Lower leg skin (tissue), 4 donors: ENCODE measurements at places on chromosomes 7 and 10. TPM values are rescaled to one million over a fixed set of nuclear protein-coding genes. Genes with fewer than 3 reads are reported as not detected.

- no peak for DNase-seq
These were observed 861 bp downstream of the NRBF2 start for GRCh38 chr10:63133821-63134557.

DNA sequence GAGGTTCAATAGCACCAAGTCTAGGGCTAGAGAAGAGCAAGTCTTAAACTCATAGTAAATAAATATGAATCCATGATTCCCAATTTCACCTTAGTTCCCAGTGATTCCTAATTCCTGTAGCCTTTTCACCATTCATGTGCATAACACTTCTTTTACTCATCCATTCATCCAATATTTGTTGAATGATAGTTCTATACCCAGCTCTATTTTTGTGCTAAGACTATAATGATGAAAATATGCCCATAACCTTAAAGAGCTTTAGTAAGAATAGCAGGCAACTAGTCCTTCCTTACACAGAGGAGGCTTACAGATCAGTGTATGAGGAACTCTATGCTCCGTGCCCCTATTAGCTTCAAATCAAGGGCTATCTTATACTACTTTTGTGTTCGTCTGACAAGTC, 280.2 kb upstream of the CHRM2 start:
- no peak for DNase-seq

GRCh38 chr7:33761449-33762080, 143.8 kb upstream of the BMPER start:
- DNase-seq: no peak

- no peak for DNase-seq
These were observed 46.1 kb upstream of the ZMIZ1 start for GRCh38 chr10:79022565-79023230.

DNA sequence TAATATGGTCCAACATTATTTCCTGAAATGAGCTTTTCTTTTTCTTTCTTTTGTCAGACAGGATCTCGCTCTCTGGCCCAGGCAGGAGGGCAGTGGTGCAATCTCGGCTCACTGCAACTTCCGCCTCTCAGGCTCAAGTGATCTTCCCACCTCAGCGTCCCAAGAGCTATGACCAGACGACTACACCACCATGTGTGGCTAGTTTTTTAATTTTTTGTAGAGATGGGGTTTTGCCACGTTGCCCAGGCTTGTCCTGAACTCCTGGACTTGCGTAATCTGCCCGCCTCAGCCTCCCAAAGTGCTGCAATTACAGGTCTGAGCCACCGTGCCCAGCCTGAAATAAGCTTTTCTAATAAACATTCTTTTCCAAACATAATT, 48.6 kb downstream of the CUL2 start:
- DNase-seq: no peak

DNA sequence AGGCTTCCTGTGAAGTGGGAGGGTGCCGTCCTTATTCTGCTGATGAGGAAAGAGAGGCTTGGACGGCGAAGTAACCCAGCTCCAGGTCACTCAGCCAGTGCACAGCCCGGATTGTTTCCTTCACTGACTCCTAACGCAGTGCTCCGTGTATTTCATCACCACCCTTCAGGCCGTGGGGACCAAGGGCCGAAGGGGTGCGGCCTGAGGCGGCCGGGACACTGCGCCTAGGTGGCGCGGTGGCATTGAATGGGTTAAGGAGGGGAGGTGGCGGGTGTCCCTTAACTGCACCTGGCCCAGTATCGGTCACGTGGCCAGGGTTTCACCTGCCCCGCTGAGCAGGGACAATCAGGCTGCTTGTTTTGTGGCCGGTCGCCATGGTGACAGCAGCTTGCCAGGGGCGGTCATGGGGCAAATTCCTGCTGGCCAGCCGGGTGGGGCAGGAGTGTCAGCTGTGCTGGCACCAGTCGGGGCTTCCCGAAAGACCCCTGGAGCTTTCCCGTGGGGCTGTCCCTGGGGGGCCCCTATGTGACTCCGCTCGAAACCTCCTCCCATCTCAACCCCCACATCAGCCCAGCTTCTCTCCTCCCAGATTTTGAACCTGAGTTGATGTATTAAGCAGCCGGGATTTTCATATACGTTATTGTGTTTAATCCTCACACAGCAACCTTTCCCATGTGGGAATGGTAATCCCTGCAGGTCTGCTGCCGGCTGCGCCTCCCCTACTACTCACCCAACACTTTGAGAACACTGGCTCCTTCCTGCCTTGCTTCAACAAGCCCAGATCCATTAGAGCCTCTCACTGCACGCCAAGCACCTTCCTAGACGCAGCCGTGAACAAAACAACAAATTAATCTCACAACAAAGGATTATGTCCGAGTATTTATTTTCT, 4.4 kb upstream of the ABHD11 start:
- DNase-seq: peak; percentile 92

- DNase-seq: no peak
These were observed 32.9 kb upstream of the BPGM start for GRCh38 chr7:134613623-134614347.

DNA sequence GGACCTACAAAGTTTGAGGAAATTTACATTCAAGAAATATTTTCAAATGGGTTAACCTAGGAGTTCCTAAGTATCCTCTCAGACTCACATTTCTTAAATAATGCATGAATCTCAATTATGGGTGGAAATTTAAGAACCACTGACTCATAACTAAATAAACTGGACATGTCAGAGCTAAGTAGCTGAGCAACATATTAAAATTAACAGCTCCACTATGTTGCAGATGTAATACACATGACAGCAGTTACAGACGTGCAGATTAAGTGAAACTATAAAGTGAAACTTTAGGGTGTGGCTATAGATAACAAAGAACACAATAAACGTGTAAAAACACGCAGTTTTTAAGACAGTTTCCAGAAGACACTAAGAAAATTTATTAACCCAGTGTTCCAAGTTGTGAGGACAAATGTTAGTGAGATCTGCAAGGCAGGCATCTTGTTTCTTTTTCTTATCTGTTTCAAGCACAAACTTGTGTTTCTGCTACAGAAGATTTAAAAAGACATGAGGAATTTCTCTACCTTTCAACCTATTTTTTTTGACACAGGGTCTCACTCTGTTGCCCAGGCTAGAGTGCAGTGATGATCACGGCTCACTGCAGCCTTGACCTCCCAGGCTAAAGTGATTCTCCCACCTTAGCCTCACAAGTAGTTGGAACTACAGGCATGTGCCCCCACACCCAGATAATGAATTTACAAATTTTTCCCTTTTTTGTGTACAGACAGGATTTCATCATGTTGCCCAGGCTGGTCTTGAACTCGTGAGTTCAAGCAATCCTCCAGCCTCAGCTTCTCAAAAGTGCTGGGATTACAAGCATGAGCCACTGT, 25.3 kb downstream of the DNMBP start:
- DNase-seq: no peak

GRCh38 chr7:55026086-55026790, 7.4 kb downstream of the EGFR start:
- no peak for DNase-seq

- DNase-seq: no peak
These were observed 61.6 kb upstream of the RNF32 start for GRCh38 chr7:156578978-156579430.

GRCh38 chr10:615583-616152, 73.8 kb downstream of the DIP2C start:
- no peak for DNase-seq

- no peak for DNase-seq
These were observed 520.2 kb downstream of the PTPRN2 start for GRCh38 chr7:158067219-158067930.

DNA sequence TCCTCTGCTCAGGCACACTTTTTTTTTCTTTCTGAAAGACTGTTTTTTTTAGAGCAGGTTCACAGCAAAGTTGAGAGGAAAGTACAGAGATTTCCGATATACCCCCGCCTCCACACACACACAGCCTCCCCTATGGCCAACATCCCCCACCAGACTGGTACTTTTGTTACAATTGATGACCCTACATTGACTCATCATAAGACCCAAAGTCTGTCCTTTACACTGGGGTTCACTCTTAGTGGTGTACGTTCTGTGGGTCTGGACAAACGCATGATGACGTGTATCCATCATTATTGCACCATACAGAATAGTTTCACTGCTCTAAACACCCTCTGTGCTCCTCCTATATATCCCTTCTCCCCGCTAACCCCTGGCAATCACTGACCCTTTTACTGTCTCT, 107.7 kb downstream of the RBM20 start:
- DNase-seq: no peak

GRCh38 chr7:30549931-30550493, 44.7 kb upstream of the GARS1 start:
- no peak for DNase-seq

DNA sequence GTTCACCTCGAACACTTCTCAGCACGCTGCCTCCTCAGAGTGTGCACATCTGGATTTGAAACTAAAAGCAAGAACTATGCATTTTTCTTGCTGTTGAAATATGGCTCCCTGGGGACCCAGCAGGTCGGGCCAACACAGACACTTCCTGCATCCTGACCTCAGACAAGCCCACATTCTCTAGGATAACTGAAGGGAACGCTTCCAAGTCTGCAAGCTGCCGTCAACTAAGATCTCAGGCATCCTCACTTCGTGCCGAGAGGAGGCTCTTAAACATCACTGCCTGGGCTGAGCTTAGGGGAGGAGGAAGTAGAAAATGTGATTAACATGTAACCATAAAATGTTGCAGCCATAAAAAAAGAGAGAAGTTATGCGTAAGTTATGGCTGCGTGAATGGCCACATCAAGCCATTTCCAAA, 65.5 kb downstream of the PYROXD2 start:
- DNase-seq: peak; percentile 90

DNA sequence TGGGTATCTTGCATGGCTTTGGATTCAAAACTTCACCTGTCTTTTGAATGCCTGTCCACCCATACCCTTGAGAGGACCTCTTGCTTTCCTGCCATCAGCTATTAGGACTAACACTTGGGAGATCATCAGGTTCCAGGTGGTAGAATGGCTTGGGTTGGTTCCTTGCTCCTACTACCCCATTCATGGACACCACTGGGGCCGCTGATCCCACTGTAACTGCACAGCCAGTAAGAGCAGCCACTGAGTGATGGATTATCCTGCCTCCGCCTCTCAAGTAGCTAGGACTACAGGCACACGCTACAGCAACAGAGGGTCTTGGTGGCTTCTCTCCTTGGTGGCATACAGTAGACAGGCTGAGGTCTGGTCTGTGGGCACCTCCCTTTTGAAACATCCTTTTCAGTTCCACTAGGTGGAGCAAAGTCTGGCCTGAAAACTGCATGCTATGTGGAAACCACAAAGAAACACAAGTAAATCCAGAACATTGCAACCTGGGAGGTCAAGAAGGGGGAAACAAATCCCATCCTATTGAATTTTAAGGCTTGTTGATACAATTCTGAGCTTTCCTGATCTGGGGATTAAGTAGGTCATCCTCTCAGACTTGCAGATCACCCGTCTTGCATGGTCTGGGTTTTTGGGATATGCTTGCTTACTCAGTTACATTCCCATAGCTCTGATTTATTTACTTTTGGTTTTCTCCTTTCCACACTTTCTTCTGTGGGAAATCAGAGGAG, 9.4 kb downstream of the WBP1L start:
- DNase-seq: peak; percentile 52

DNA sequence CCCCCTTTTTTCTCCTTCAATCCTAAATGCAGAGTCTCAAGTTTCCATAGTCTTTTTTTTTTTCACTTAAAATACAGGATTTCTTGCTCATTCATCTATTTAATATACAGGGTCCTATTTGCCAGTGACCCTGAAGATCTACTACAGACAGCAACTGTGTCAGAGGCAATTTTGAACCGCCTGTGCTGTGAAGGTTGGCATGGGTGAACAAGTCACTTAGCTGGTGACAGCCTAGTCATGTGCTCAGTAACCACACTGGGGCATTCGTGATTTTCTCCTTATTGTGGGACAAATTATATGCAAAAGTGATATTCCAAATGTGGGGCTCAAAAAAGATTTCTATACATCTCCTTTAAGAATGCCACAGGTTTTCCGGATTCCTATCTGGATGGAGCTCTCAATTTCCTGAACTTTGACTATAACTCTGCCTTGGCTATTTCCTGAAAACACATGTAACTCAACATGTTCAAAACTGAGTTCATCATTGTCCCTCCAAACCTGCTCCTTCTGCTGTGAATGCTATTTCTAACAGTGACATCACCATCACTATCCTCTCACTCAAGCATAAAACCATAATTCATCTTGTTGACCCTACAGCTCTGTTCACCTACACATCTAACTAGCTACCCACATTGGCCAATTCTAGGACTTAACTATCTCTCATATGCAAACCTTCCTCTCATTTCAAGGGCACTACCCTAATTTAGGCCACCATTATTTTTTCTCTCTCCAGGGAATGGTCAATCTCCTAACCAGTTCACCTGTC, 36.7 kb downstream of the CDK6 start:
- DNase-seq: no peak

- DNase-seq: no peak
These were observed 16.6 kb upstream of the PTN start for GRCh38 chr7:137360087-137360679.

DNA sequence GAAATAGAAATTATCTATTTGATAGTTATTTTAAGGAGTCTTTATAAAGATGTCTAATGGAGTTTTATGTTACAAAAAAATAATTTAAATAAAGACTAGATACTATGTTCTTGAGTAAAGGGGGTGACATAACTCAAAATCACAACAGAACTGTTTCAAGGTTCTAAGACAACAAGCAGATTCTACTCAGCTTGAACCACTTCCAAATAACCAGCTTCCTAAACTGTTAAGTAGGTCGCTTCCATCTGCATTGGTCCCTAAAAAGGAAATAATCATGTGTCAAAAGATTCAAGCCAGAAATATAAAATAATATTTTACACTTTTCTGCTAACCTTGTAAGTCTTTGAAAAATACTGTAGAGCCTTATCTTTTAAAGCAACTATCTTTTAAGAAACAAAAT, 14.1 kb downstream of the SEM1 start:
- DNase-seq: no peak

DNA sequence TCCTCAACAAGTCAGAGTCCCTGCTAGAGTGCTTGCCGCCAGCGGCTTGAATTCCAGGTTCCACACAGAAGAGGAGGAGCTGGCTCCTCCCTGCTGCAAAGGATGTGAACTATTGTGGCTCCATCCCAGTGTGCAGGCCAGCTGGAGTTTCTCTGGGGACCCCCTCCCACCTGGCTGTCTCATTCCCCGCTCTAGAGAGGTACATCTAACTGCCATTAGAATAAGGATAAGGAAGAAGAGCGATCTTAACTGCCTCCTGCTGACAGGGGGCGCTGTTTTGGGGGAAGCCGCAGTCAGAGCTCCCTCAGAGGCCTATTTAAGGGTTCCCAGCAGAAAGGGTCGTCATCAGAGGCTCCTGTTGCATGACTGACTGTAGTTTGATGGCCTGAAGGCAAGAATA, 40.8 kb upstream of the HECW1 start:
- no peak for DNase-seq

GRCh38 chr10:95628786-95629185, 27.7 kb downstream of the ALDH18A1 start:
- no peak for DNase-seq

The NPSR1 gene
- total RNA-seq: not detected

The CPA2 gene
- not detected for total RNA-seq

The MALSU1 gene
- total RNA-seq: 33.3 TPM

The SPDYE5 gene
- not detected for total RNA-seq

The CYP2C19 gene
- 0.25 TPM for total RNA-seq

The ATRNL1 gene
- 0.34 TPM for total RNA-seq

The TNRC18 gene
- total RNA-seq: 91.5 TPM

The SLC25A13 gene
- total RNA-seq: 29.3 TPM

The KNDC1 gene
- 0.59 TPM for total RNA-seq

The GPR22 gene
- total RNA-seq: not detected

The PTPN20 gene
- 6.9 TPM for total RNA-seq

The EVX1 gene
- not detected for total RNA-seq
